HFFc6 (cell line): ENCODE measurements at places on chromosomes 5 and 9.

- no peak for DNase-seq
Observed at GRCh38 chr9:125332527-125332926, 70.9 kb downstream of the GAPVD1 start.

DNA sequence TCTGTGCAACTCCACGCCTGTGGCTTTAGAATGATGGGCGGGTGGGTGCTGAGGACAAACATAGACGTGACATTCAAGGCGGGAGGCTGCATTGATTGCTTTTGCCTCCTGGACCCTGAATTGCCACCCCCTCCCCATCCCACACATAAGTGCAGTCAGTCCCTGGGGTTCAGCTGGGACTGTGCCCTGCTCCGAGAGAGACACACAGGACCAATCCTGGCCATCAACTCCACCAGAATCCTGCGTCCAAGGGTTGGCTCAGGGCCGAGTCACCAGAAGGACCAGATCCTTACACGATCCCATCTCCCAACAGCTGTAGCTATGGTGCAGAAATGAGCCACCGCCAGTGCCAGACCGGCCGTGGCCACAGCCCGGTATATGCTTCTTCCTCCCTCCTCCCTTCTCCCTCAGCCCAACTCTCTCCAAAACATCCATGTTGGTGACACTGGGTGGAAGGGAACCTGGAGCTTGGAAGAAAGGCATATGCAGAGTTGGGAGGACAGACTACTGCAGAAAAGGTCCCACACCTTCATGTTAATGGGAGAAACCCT lies 27.4 kb downstream of the IRX2 start:
- DNase-seq, result no peak

GRCh38 chr5:56460681-56461191 lies 227.6 kb upstream of the ANKRD55 start:
- DNase-seq, result no peak

GRCh38 chr9:94866770-94867169 lies 140.3 kb downstream of the AOPEP start:
- DNase-seq, result no peak

GRCh38 chr5:149282027-149282965 lies 10.6 kb downstream of the AFAP1L1 start:
- no peak for DNase-seq

DNA sequence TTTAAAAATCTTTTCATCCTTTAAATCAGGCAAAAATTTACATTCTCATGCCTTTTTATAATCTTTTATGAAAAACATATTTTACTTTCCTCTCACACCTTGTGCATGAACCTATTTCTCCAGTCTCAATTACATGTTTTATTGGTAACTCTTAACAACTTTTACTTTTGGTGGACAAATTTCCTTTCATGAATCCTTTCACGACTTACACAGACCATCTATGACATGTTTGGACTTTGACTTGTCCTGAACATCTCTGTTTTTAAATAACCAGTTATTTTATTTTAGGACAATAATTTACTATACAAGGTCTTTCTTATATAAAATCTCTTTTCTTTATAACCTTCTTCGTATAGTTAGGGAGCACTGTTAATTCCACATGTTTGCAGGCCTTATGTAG lies 26.5 kb upstream of the MTMR12 start:
- DNase-seq, result peak; percentile 29

DNA sequence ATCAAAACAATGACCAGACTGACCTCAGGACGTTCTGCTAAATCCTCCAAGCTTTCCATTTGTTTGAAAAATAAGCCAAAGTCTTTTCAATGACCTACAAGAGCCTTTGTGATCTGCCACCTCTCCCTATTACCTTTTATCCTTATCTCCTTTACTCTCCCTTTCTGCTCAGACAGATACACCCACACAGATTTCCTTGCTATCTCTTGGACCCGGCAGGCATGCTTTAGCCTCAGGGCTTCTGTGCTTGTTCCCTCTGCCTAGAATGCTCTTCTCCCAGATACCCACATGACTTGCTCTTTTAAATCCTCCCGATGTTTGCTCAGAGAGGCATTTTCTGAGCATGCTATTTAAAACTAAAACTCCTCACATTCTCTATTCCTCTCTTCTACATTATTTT lies 8.9 kb upstream of the ELOVL7 start:
- DNase-seq, result no peak

GRCh38 chr9:69861011-69861410 lies 40.4 kb downstream of the CFAP95 start:
- DNase-seq, result no peak

GRCh38 chr5:118705959-118706667 lies 282.2 kb downstream of the DTWD2 start:
- DNase-seq, result no peak

DNA sequence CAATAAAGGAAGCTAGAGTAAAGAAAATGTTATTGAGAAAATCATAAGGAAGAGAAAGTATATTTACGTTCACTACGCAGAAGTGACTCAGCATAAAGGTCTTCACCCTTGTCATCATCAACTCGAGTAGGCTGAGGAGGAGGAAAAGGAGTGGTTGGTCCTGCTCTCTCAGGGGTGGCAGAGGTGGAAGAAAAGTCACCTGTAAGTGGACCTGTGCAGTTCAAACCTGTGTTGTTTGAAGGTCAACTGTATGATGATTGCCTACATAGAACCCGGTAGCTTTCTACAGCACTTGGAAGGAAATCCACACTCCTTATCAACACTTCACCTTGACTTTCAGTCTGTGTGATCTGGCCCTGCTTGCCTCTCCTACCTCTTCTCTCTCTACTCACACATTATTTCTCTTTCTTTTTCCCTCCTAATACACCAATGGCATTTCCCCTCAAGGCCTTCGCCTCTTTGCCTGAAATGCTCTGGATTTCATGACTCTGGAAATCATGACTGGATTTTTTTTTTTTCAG lies 109.3 kb upstream of the CPEB4 start:
- no peak for DNase-seq

DNA sequence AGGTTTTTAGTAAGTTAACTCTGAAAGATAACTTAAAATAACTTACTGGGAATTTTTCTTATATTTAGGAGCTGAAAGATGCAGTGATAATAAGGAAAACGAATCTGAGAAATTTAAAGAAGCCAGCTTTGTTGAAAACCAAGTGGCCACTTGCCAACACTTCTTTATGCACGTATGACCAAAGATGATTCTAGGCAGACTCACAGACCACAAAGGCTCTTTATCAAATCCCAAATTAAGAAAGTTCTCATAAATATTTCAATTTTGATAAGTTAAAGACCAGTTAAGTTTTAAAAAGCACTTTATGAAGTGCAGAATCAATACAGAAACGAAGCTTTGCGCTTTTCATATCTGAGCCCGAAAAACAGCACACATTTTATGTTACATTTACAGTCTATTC lies 1.5 kb downstream of the AFF4 start:
- peak; percentile 28 for DNase-seq

GRCh38 chr5:6754766-6755165 lies 41.5 kb downstream of the TENT4A start:
- no peak for DNase-seq

GRCh38 chr5:179313849-179314521 lies 31.3 kb downstream of the ADAMTS2 start:
- DNase-seq, result peak; percentile 91
